Thymus (tissue), 14 donors: ENCODE measurements at places on chromosomes 4 and X. TPM values are rescaled to one million over a fixed set of nuclear protein-coding genes. Genes with fewer than 3 reads are reported as not detected.

The CLCN4 gene
- 2.2 TPM for total RNA-seq

The IL21 gene
- 0.19 TPM for total RNA-seq

The PPP2R2C gene
- total RNA-seq, result 5.4 TPM

The METTL14 gene
- total RNA-seq, result 36.7 TPM

The SHOX gene
- total RNA-seq, result not detected

The DMP1 gene
- 0.42 TPM for total RNA-seq

DNA sequence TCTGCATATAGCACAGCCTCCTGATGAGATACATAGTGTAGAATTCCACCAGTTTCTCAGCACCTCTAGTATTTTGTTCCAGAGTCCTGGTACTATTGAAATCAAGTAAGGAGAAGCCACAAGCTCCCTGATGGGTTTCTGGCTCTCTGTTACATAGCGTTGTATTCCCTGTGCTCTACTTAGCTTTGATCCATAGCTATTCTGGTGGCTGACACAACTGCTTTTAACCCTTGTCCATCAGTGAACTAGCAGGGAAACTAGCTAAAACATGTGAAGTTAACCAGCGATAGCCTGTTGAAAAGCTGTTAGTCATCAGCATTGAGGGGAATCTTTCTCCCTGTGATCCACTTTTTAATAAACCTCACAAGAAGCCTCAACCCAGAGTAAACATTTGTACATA lies 26.9 kb downstream of the NIPAL1 start:
- H3K36me3 ChIP-seq, result no peaks in the 10 kb centered on the region
- DNase-seq, result no peak
- H3K27ac ChIP-seq, result no peak overlapping the region
- H3K4me1 ChIP-seq, result peaks cover 12% of the 10 kb centered on the region
- no peaks in the 10 kb centered on the region for H3K27me3 ChIP-seq
- H3K4me3 ChIP-seq, result no peak overlapping the region

- DNase-seq, result no peak
- H3K36me3 ChIP-seq, result no peaks in the 10 kb centered on the region
- H3K4me3 ChIP-seq, result no peak overlapping the region
- H3K27me3 ChIP-seq, result no peaks in the 10 kb centered on the region
Measured at GRCh38 chrX:27953171-27953570, 28.1 kb downstream of the DCAF8L1 start.

GRCh38 chr4:165403637-165404036 lies 24.8 kb downstream of the CPE start:
- no peaks in the 10 kb centered on the region for H3K27me3 ChIP-seq
- no peaks in the 10 kb centered on the region for H3K4me1 ChIP-seq
- no peak overlapping the region for H3K27ac ChIP-seq
- no peak for DNase-seq

GRCh38 chr4:7661846-7662506 lies 227.2 kb upstream of the PSAPL1 start:
- H3K4me3 ChIP-seq, result no peak overlapping the region
- H3K27me3 ChIP-seq, result no peaks in the 10 kb centered on the region
- no peak for DNase-seq
- H3K27ac ChIP-seq, result no peak overlapping the region

DNA sequence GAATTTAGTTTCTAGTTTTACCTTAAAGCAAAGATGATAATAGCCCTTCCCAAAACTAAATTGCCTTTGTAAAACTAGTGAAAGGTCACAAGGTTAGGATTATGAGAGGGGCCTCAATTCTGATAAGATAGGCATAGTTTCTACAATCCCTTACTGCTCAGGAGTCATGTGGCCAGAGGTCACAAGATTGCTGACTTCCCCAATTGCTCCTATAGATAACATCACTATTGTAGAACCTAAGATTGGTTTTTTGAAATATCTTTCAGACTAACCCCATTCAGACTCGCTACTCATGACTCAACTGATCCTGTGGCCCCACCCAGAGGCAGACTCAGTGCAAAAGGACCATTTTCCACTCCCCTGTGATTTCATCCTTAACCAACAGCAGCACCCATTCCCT lies 70.3 kb downstream of the SCD5 start:
- no peak for DNase-seq
- no peaks in the 10 kb centered on the region for H3K36me3 ChIP-seq
- H3K4me1 ChIP-seq, result no peaks in the 10 kb centered on the region
- no peak overlapping the region for H3K27ac ChIP-seq
- H3K27me3 ChIP-seq, result no peaks in the 10 kb centered on the region

DNA sequence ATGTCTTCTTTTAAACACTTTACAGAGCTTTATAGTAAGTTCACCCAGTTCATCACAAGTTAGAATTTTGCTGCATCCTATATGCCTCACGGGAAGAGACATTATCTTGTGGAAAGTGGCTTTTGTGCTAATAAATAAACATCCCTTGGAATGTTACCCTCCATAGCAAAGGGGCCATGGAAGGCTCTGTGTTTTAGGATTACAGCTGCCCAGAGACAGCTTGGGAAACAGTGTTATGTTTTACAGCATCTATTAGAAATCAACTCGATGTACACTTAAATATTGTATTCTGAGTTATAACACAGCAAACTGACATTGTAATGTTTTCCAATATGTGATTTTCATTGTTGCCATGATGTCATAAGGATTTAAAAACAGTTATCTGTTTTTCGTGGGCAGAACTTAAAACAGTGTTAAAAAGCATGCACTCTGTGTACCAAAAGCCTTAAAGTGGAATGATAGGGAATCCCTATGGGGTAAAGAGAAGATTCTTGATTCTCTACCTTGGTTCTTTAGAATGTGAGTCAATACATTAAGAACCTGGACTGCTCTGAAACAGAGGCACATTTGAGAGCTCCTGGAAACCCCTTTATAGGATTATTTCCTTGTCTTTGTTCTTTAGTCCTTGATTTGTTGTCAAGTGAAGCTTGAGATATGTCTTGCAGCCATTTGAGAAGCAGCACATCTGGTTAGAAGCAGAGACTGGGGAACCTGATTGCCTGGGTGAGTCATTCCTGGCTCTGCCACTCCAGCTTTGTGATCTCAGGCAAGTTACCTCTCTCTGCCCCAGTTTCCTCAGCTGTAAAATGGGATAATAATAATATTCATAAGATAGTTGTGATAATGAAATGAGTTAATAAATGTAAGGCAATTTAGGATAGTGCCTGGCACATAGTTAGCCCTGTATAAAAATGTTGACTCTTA lies 41.6 kb downstream of the ARHGAP10 start:
- no peak for DNase-seq
- no peaks in the 10 kb centered on the region for H3K36me3 ChIP-seq
- H3K4me3 ChIP-seq, result no peak overlapping the region
- H3K27me3 ChIP-seq, result no peaks in the 10 kb centered on the region

DNA sequence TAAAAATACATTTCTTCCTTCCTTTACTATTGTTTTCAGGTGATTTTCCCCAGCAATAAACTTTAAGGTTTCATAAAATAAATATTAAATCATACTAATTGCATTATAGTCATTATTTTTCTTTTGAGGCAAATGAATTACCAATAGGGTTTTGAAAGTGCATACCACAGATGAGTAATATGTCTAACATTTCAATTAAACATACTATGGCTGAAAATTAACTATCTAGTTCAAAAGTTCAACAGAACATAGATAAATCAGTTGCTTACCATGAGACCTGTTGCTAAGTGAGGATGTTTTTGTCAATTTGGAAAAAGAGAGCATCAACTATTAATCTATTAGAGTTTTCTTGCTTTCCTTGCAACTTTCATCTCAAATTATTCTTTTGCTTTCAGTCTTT lies 35.0 kb downstream of the NPY5R start:
- no peak overlapping the region for H3K27ac ChIP-seq
- H3K4me3 ChIP-seq, result no peak overlapping the region
- no peaks in the 10 kb centered on the region for H3K4me1 ChIP-seq
- H3K27me3 ChIP-seq, result no peaks in the 10 kb centered on the region

- H3K4me1 ChIP-seq, result no peaks in the 10 kb centered on the region
- H3K27ac ChIP-seq, result peak overlapping the region; percentile 31
- DNase-seq, result no peak
- peaks cover 22% of the 10 kb centered on the region for H3K36me3 ChIP-seq
- no peaks in the 10 kb centered on the region for H3K27me3 ChIP-seq
Measured at GRCh38 chrX:65677954-65678469, 10.6 kb downstream of the MSN start.

DNA sequence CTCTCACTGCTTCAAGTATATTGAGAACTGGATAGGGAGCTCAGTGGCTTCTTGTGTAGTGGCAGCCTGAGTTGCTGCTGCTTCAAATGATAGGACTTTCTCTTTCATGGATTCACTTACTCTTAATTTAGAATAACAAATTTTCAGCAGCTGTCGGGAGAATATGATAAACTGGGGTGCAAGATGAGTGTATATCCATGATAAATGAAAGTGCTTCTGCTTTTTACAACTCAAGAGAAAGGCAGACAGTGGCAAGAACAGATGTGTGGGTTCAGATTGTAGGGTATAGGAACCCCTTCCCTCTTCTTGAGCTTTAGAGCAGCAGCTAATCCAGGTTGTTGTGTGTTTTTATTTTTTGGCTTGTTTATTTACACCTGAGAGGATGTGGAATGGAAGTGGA lies 1.0 kb downstream of the SH3BGRL start:
- H3K4me1 ChIP-seq, result peaks cover 2% of the 10 kb centered on the region
- no peaks in the 10 kb centered on the region for H3K27me3 ChIP-seq
- peak overlapping the region; percentile 18 for H3K27ac ChIP-seq

DNA sequence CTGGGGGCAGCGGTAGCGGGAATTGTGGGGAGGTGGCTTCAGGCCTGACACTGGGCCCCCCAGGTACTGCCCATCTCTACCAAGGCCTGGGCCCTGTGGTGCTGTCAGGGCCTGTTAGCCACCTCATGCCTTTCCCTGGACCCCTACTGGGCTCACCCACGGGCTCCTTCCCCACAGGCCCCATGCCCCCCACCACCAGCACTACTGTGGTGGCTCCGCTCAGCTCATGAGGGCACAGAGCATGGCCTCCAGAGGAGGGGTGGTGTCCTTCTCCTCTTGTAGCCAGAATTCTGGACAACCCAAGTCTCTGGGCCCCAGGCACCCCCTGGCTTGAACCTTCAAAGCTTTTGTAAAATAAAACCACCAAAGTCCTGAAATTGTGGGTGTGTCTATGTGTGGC lies 7.5 kb downstream of the GATA1 start:
- H3K36me3 ChIP-seq, result no peaks in the 10 kb centered on the region
- H3K4me3 ChIP-seq, result no peak overlapping the region
- no peaks in the 10 kb centered on the region for H3K27me3 ChIP-seq
- DNase-seq, result no peak

DNA sequence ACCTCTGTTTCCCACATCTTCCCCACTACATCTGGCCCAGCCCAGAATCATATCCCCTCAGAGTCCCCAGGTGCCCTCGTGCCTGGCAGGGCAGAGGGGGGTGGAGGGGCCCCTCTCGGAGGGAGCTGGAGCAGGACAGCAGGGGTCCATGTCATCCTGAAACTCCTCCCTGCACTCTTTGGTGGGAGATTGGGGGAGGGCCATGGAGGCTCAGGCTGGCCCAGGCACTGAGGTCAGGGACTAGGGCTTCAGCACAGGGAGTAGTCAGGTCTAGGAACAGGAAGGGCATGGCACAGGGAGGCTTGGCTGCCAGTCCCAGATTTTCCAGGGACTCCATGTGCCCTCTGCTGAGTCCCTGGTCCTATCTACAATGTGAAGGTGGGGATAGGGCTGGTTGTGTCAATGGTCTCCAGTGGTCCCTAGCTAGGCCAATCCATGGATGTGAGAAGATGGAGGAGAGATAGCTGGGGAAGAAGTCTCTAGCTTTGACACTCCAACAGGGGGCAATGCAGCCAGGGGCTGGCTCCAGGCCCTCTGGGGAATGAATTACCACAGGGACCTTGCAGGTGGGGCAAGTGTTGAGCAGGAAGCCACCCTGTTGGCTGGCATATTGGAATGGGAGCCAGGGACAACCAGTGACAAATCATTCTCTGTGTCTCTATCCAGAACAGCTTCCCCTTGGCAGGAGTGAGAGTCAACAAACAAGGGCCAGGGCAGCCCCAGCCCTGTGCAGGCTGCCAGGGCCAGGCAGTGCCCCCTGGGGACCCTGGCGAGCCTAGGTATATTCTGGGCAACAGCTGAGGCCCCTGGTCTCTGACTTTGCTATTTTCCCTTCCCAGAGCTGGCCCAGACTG lies 154.4 kb downstream of the EFNB1 start:
- H3K4me1 ChIP-seq, result no peaks in the 10 kb centered on the region
- H3K36me3 ChIP-seq, result no peaks in the 10 kb centered on the region
- H3K27ac ChIP-seq, result no peak overlapping the region
- H3K27me3 ChIP-seq, result no peaks in the 10 kb centered on the region
- DNase-seq, result no peak

DNA sequence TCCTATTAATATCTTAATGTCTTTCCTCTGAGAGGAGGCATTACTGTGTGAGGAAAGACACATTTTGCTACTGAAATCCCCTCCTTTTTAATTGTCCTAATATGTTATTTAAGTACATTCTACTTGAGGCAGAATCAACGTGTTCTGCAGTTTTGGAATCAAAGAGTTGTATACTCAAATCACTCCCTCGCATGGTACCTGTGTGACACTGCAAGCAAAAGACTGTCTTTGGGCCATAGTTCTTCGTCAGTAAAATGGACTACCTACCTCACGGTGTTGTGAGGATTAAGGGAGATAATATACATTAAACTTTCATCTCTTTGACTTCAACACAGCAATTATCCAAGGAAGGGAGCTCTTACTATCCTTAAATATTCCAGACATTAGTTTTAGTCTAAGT lies 61.5 kb downstream of the TIGD2 start:
- H3K36me3 ChIP-seq, result no peaks in the 10 kb centered on the region
- no peaks in the 10 kb centered on the region for H3K27me3 ChIP-seq
- no peak overlapping the region for H3K4me3 ChIP-seq
- no peaks in the 10 kb centered on the region for H3K4me1 ChIP-seq
- peak overlapping the region; percentile 23 for H3K27ac ChIP-seq

DNA sequence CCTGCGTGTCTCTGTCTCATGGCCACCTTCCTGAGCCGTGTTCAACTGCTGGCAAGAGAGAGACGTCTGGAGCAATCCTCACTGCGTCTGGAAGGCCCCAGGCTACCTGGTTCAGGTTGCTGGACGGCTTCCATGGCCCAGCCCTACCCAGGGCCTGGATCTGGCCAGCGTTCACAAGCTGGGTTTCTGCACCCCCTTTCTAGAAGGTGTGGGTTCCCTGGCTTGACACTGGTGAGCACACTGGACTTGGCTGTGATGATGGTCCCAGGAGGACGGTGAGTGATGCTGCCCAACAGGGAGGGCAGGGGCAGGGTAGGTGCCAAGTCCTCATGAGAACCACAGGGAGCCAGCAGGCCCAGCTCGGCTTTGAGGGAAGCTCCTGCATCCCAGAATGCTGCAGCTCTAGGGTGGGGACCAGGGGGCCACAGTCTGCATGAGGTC lies 63.4 kb downstream of the HTRA3 start:
- no peak overlapping the region for H3K4me3 ChIP-seq
- no peaks in the 10 kb centered on the region for H3K36me3 ChIP-seq
- no peak overlapping the region for H3K27ac ChIP-seq
- H3K4me1 ChIP-seq, result no peaks in the 10 kb centered on the region
- no peaks in the 10 kb centered on the region for H3K27me3 ChIP-seq

DNA sequence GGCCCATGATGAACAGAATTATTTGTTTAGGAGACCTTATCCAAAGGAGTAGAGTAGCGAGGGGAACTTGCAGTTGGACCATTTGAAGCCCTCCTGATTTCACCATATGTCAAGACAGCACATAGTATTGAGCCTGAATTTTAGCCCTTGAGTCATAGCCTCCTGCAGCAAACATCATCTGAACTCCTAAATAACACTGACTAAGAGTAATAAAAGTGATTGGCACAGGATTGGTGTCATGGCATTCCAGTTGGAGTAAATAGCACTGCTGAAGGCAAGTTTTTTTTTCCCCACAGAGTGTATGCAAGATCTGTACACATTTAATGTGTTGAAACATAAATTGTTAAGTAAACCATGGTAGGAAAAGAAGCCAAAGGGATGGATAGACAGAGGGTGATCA lies 89.0 kb downstream of the COMMD8 start:
- H3K4me3 ChIP-seq, result no peak overlapping the region
- H3K27ac ChIP-seq, result no peak overlapping the region
- H3K27me3 ChIP-seq, result no peaks in the 10 kb centered on the region
- no peaks in the 10 kb centered on the region for H3K36me3 ChIP-seq
